Stimulated activated CD4-positive, alpha-beta T cell treated with anti-CD3 and anti-CD28 coated beads, Interleukin-12 subunit alpha, Interleukin-12 subunit beta, amount 100 ng/mL, for 48 hours (primary cell): ENCODE measurements at places on chromosomes 2 and 18.
A peak's percentile ranks its signal among the peaks of the same experiment; 100 is the strongest.

DNA sequence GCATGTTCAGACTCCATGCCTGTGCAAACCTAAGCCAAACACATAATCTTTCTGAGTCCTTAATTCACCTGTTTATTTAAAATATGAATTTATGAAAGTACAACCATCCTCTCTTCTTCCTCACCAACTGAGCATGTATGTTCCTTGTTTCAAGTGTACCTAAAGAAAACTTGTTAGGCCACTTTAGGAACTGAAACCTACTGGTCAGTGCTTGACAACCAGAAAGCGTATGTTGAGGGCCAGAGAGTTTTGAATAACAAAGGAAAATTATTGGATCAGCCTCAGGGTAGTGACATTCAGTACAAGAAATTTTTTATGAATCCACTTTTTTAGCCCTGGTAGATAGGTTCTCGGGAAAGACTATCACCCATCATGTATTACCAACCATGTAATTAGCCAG, 847.6 kb upstream of the CELF4 start:
- DNase-seq: no peak

DNA sequence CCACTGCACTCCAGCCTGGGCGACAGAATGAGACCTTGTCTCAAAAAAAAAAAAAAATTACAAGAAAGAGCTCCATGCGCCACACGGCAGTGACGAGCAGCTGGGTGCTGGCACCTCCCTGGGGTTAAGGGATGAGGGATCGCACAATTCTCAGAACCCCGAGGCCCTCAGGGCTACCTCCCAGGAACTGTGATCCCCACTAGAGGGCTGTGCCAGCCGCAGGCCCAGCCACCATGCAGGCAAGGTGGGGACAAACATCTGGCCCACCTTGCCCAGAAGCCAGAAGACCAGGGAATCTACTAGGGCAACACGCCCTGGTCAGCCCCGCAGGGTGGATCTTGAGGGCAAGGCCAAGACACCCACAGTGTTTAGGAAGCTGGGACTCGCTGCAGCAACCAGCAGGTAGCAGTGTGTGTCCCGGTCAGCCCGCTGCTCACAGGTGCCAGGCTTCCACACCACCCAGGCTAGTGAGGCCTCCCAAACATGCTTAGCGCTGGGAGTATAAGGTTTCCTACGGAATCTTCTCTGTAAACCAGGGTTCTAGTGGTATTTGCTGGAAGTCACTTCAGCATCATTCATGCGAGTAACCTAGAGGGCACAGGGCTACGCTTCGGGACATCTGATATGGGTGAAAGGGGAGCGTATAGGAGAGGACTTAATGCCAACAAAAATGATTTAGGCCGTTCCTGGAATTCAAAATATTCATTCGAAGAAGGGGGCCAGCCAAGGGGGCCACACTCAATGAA, 6.7 kb downstream of the SAG start:
- no peak for DNase-seq

DNA sequence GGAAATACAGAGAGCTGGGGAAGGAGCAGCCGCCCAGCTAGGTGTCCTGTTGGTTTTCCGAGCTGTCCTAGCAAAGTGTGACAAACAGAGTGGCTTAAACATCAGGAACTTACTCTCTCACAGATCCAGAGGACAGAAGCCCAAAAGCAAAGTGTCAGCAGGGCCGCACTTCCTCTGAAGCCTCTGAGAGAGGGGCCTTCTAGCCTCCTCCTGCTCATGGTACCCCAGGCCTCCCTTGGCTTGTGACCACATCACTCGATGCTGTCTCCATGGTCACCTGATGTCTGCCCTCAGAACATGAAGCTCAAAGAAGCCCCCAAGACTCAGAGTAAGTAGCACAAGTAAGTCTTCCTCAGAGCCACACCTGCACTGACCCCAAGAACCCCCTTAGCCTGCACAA, 650.5 kb upstream of the ID2 start:
- no peak for DNase-seq

DNA sequence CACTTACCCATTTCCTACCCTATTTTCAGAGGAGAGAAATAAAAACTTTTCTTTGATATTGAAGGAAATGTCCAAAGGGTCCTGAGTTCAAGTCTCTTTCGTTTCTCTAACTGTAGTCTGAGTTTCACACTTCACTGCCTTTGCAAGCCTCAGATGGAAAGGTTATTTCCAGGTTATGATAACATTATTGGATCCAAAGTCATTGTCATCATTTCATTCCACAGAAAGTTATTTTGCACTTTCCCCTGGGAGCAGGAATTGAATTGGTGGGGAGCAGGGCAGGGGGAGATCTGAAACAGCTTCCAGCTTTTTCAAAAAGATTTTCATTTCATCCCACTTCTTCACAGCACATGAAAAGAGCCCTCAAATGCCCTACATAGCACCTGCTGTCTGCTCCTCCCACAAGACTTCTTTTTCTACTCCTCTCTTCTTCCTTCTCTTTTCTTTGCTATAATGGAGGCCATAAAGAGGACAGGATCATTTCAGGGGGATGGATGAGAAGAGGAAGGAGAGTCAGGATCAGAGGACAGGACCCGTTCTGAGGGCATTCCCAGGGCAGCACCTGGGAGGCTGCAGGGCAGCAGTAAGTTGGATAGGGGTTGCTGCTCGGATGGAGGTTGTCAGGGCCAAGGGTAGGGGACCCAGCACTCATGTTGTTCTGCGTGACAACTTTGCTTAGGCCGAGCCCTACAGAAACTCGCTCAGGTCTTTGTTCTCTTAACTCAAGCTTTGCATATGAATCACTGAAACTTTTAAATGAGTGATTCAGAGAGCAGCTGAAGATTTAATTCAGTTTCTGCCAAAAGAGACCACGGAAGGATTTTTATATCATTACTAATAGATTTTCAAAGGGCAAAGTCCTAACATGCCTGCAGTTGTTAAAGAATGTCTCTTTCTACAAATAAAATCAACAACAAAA, 11.4 kb upstream of the GALNT5 start:
- peak; percentile 32 for DNase-seq

- no peak for DNase-seq
These were observed 4.3 kb downstream of the PELI1 start for GRCh38 chr2:64139956-64140355.

DNA sequence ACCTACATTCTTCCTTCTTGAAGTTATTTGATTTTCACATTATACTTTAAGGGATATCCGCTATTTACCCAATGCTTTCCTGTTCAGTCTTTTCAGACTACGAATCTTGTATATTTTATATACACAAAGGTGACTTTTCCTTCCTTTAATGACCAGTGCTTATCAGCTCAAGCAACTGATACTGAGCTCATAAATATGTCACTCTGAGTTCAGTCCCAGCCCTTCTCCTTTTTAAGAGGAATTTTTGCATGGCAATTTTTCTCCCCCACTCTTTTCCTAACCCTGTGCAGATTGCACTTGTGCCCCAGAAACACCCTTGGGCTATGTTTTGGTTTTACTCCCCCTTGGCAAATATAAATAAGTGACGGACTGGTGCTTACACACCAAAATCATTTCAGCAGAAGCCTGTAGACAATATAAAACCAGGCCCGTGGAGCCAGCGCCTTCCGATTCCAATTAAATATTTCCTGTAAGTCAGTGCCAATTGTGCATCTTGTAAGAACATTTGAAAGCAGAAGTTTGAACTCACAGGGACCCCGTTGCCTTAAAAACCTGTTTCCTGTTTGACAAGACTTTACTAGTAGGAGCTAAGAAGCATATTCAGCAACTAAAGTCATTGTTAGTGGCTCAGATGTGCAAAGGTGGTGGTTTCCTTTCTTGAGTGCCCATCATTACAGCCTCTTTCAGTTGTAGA, 66.3 kb upstream of the GATA6 start:
- DNase-seq: no peak

- DNase-seq: no peak
These were observed 25.2 kb upstream of the CDH20 start for GRCh38 chr18:61308004-61308403.

- DNase-seq: no peak
These were observed 62.1 kb upstream of the SMIM21 start for GRCh38 chr18:75489493-75490190.

DNA sequence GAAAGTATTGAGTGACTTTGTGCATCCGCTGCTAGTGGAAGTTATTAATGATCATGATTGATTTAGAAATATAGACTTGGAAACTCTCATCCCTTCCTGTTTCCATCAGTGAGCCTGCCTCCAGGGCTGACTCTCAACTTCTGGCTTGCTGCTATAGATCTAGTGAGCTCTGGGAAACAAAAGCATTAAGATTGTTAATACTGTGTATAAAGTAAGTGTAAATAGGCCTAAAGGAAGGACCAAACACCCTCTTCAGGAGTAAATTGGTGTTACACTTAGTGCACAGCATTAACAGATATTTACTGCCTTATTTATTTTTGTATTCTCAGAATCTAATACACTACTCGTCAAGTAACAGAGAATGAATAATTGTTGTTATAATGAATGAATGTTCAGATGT, 285.6 kb downstream of the THSD7B start:
- DNase-seq: no peak

- no peak for DNase-seq
These were observed 59.0 kb downstream of the GLI2 start for GRCh38 chr2:120794716-120795115.

GRCh38 chr2:213609570-213610170, 325.4 kb downstream of the SPAG16 start:
- no peak for DNase-seq

- DNase-seq: no peak
These were observed 195.5 kb upstream of the ACVR2A start for GRCh38 chr2:147649286-147649685.

DNA sequence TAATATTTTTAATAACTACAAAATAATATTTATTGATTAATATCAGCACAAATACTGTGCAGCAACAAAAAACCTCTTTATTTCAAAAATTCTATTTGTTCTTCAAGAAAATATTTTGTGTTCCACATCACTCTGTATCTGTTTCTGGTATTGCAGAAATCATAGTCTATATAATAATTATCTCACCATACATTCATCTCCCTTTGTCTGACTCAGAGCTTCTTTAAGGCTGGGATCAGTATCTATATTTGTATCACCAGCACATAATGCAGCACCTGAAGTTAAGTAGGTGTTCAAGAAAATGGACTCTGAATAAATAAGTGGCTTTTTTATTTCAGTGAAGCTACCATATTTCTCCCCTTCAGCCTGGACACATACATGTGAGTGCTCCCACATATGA, 1.6 kb upstream of the MARCHF4 start:
- DNase-seq: no peak

GRCh38 chr2:60819936-60820335, 61.4 kb upstream of the REL start:
- DNase-seq: no peak

GRCh38 chr2:40606862-40607261, 155.0 kb upstream of the SLC8A1 start:
- no peak for DNase-seq
